Activated CD4-positive, alpha-beta T cell treated with anti-CD3 and anti-CD28 coated beads, Interleukin-2, amount 50 U/mL, for 24 hours (primary cell): ENCODE measurements at places on chromosomes 11 and 22.

DNA sequence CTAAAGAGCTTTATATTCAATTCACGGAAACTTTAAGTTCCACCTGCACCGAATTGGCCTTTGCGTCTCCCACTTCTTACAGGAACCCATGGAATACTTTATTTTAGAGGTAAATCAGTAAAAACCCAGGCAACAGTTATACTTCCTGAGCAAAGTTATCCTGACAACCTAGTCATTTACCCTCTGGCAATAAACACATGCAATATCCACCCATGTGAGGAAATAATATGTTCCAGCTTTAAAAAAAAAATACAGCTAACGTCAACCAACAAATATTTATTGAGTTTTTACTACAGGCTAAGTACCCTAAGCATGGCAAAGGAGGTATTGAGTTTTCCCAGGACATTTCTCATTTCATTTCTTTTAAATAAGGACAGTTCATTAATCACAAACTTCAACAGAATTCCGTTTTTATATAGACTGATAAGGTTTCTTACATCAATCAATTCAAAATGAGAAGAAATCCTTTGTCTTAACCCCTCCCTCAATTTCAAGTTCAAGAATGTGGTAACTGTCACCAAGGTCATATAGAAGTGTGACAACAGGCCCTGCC, 38.3 kb upstream of the CCDC34 start:
- DNase-seq = no peak

- no peak for DNase-seq
Observed at GRCh38 chr11:82718821-82719220, 14.8 kb downstream of the FAM181B start.

- no peak for DNase-seq
Observed at GRCh38 chr11:114039551-114039950, 20.0 kb upstream of the ZBTB16 start.

- no peak for DNase-seq
Observed at GRCh38 chr11:30749268-30749667, 163.1 kb upstream of the MPPED2 start.

DNA sequence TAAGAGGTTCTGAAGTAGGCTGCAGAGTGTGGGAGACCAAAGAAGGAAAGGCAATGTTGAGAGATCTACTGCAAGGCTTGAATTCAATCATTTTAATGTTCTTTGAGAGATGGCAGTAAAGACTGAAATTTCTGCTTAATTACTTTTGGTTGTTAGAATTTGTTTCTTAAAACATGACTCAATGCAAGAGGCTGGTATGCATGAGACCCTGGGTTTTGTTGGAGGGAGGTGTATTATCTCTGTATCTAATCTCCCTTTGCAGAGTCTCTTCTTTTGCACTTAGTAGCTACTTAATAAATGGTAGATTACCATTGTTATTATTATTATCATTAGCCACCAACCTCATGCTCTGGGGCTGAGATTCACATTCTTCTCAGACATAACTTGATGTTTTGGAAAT, 87.4 kb upstream of the DRD2 start:
- no peak for DNase-seq

GRCh38 chr22:24887260-24887659, 59.2 kb downstream of the LHFPL7 start:
- DNase-seq = no peak

DNA sequence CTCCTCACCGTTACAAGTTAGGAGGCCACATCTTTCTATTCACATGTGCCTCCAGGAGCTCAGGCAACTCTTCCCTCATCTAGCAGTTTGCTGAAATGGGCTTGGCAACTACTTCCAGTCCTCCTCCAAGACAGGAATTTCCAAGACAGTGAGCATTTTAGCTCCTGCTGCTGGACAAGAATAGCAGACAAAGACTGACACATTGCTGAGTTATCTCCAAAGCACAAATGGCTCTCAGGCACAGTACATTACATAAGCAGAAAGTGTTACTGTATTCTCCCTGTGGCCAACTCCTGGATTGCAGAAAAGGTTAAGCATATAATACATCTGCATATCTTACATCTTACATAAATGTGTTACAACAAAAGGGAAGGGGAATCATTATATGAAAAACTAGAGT, 83.2 kb upstream of the POU2AF2 start:
- DNase-seq = no peak

DNA sequence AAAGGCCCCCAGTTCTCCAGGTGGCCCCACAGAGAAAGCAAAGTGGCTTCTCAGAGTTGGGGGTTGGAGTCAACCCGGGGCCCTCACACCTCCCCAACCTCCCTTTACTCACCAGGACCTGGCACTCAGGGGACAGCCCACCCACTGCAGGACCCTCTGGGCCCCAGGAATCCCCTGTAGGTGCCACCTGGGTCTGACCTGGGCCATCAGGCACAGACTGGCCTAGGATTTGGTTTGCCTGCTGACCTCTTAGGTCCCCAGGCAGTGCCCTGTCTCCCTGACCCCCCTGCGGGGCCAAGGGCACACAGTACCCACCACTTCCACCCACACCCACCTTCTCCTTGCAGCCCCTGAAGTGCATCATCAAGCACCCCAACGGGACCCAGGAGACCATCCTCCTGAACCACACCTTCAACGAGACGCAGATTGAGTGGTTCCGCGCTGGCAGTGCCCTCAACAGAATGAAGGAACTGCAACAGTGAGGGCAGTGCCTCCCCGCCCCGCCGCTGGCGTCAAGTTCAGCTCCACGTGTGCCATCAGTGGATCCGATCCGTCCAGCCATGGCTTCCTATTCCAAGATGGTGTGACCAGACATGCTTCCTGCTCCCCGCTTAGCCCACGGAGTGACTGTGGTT, 16.0 kb downstream of the POLR3H start:
- no peak for DNase-seq

- no peak for DNase-seq
Observed at GRCh38 chr22:18091916-18092526, 14.2 kb downstream of the PEX26 start.

- no peak for DNase-seq
Observed at GRCh38 chr22:38153821-38154562, 27.6 kb downstream of the PLA2G6 start.

- DNase-seq = no peak
Observed at GRCh38 chr22:50102946-50103345, 13.1 kb downstream of the MOV10L1 start.

GRCh38 chr22:49103314-49104059, 724.2 kb downstream of the BRD1 start:
- no peak for DNase-seq

DNA sequence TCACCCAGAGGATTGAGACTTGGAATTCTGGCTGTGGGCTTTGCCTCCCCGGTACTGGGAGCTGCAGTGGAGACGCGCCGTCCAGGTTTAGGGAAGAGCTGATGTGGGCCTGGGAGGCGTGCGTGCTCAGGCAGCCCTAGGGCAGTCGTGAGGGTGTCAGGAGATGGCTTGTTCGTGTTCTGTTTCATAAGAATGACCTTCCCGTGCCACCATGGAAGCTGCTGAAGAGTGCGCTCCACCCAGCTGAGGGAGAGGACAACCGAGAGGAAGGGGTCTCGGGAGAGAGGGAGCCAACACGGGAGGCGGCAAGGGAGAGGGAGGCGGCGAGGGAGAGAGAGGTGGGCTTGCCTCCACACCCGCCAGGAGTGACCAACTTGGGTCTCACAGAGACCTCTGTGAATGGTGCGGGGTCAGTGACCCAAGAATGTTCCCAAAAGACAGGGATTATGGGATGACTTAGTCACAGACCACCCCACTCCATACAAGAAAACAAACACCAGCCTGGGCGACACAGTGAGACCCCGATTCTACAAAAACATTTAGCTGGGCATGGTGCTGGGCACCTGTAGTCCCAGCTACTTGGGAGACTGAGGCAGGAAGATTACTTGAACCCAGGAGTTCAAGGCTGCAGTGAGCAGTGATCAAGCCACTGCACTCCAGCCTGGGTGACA, 14.7 kb upstream of the TRMU start:
- no peak for DNase-seq

- DNase-seq = no peak
Observed at GRCh38 chr11:102138670-102139069, 28.4 kb downstream of the YAP1 start.

DNA sequence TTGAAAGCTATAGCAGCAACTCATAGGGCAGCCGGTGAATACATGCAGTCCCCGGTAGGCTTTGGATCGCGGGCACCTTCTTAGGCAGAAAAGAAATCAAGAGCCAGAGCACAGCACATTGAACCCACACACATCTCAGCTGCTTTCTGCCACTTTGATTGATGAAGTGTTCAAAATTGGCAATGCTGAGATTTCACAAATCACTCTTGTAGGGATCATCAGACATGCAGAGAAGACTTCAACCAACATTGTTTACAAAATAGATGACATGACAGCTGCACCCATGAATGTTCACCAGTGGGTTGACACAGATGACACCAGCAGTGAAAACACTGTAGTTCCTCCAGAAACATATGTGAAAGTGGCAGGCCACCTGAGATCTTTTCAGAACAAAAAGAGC, 350.2 kb upstream of the ARHGAP42 start:
- no peak for DNase-seq

- DNase-seq = peak; percentile 18
Observed at GRCh38 chr11:73288873-73289707, 17.0 kb downstream of the P2RY6 start.

DNA sequence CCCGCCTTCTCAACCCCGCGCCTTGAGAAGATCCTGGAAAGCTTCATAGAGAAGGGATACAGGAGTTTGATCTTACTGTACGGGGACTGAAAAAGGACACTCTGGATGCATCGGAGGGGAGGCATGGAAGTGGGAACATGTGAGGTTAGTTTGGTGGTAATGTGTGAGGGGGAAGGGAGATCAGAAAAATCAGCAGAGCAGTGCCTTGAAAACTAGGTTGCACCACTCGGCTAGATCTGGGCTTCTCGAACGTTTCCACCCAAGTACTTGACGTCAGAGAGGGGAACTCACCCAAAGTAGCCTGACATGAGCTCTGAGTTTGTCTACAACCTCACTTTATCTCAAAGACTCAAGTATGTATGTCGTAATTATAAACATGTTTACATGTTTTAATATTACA, 14.5 kb downstream of the USP35 start:
- no peak for DNase-seq
